ENCODE measurements at places on chromosomes 11 and 22. TPM values are rescaled to one million over a fixed set of nuclear protein-coding genes. Genes with fewer than 3 reads are reported as not detected.
A peak's percentile ranks its signal among the peaks of the same experiment; 100 is the strongest.

DNA sequence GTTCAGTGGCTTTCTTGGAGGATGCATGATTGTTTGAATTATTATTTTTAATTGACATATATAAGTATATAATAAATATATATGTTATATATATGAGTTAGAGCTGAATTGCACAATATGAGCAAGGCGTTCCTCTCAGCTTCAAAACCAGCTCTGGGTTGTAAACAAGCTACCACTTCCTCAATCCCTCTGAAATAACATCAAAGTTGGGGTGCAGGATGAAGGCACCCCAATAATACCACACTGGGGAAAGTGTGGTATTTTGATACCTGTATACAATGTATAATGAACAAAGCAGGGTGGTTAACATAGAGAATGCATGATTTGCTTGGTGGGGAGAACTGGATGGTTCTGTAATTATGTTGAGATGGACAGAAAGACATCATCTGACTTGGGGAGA is 1.7 kb upstream of the SORL1 start:
- no peak for DNase-seq

DNA sequence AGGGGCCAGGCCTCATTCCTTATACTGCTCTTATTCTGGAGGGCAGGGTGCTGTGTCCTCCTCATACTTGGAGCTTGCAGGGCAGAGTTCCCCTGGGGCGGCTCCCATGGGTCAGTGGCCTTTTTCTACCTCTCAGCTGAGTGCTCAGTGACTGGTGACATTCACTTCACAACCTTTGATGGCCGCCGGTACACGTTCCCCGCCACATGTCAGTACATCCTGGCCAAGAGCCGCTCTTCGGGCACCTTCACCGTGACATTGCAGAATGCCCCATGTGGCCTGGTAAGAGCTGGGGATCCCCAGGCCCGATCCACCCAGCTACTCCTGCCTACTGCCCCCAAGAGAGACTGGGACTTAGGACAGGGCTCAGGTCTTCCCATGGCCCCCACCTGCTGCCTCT is 14.5 kb downstream of the OTOG start:
- DNase-seq: no peak

- no peak for DNase-seq
These were observed 24.0 kb downstream of the ANKK1 start for GRCh38 chr11:113411536-113411935.

- peak; percentile 51 for DNase-seq
These were observed 839 bp downstream of the CBY1 start for GRCh38 chr22:38657045-38657909.

- no peak for DNase-seq
These were observed 14.2 kb downstream of the TCF20 start for GRCh38 chr22:42256220-42256619.

The ACR gene
- not detected for total RNA-seq

The PGA3 gene
- not detected for total RNA-seq

GRCh38 chr11:103898577-103899336 is 137.7 kb upstream of the DDI1 start:
- no peak for DNase-seq

DNA sequence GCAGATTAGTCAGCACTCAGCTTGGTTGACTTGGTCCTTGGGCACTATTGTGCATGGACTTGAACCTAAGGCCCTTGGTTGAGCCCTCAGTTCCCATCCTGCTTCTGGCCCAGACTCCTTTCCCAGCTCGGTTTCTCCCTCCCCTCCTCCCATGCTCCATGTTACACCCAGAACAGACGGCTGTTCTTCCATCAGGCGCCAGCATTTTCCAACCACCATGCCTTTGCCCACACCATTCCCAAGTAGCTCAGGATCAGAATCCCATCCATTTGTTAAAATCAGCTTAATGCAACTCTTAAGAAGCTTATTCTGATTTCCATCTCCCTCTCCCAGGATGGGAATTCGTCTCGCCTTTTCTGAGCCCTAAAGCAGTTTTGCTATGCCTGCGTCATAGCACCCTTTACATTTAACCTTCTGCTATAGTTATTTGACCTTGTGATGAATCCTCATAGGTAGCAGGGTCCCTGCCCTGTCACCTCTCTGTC is 110.7 kb downstream of the MICAL2 start:
- DNase-seq: no peak

DNA sequence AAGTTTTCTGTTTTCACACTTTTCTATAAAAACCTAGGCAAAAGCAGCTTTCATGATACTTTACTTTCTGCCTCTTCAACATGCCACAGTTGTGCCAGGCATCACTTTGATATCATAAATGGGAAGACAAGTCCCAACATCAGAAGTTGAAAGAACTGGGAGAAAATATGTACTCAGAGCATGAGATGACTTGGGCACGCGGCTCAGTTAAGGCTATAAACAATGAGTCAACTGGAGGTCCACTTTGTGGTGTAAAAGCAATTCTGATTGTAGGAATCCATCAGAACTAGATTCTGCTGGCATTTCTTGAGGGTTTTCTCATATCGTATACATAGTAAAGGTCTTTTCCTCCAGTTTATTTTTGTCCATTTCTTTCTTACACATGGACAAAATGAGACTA is 109.7 kb upstream of the USP47 start:
- no peak for DNase-seq

- DNase-seq: no peak
These were observed 163.2 kb downstream of the MSANTD4 start for GRCh38 chr11:105858841-105859240.

GRCh38 chr11:105226091-105226490 is 86.5 kb upstream of the CARD18 start:
- no peak for DNase-seq

The SLC22A8 gene
- total RNA-seq: not detected

- DNase-seq: no peak
These were observed 19.2 kb downstream of the P2RX3 start for GRCh38 chr11:57357310-57357709.

GRCh38 chr22:23534201-23534850 is 45.8 kb downstream of the IGLL1 start:
- DNase-seq: no peak

The KCNJ5 gene
- total RNA-seq: 0.05 TPM

DNA sequence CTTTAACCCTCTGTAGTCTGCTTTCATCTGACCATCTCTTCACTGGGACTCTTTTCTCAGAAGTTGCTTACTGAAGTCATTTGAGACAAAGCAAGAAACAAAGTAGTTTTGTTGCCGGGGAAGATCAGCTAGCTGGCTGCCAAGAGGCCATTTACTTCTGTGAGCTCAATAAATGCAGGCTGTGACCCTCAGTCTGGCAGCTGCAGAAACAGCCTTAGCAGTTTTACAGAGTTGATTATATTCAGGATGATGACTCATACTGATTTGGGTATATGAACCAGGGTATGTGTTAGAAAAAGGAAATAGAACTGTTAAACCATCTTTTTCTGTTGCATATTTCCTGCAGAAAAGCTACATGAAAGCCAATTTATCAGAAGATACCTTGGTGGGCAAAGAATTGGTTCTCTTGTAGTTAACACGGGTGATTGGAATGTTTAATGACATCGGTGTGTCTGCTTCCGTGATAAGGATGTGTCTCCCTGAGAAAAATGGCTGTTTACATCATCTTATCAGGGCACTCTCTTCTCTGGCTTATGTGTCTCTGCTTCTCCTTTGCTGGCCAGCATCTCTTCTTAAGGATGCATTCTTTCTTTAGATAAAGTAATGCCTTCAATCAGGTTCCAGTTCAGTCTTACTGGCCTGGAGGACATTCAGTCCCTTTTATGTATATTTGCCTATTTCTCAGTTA is 18.5 kb downstream of the FIBIN start:
- no peak for DNase-seq
